ENCODE measurements at places on chromosomes 5 and 9.
A peak's percentile ranks its signal among the peaks of the same experiment; 100 is the strongest.

- DNase-seq = peak; percentile 68
Observed at GRCh38 chr9:10612641-10613398, at the start of gene PTPRD. PTPRD (minus strand) TSS chr9:10613002.

GRCh38 chr9:135204177-135204576 lies 116.7 kb downstream of the OLFM1 start:
- DNase-seq = no peak

DNA sequence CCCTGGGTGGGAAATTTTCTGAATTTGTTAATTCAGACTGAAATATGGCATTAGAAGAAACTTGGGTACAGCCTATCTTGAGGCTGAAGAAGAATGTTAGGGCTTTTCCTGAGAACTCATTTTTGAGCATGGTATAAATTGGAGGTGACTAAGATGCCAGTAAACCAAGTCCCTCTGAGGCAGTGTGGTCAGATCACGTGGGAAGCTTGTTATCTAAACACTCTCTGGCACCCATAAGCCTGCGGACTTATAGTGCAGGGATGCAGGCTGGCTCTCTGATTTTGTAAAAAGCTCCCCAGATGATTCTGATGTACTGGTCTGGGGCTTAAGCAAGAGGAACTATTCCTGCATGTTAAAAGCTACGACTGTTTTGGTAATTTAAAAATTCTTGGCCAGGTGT lies 34.3 kb downstream of the MTMR12 start:
- no peak for DNase-seq

DNA sequence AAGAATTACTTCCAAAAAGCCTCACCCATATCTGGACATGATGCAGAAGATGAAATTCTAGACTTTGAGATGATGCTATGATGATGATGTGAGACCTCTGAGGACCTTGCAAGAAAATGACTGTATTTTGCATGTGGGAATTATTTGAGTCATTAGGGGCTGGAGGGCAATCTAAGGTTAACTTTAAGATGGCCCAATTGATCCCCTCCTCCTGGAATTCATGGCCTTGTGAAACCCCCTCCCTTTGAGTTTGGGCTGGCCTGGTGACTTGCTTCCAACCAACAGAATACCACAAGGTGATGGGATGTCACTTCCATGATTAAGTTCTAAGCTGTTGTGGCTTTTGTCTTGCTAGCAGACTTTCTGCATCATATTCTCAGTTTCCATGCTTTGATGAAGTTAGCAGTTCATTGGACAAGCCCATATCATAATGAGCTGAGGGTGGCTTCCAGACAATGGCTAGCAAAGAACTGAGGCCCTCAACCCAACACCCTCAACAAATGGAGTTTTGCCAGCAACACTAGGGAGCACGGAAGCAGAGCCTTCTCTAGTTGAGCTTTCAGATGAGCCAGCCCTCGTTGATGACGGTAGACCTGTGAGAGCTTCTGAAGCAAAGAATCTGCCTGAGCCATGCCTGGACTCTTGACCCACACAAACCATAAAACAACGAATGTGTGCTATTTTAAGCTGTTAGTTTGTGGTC lies 7.4 kb upstream of the AMACR start:
- DNase-seq = no peak

DNA sequence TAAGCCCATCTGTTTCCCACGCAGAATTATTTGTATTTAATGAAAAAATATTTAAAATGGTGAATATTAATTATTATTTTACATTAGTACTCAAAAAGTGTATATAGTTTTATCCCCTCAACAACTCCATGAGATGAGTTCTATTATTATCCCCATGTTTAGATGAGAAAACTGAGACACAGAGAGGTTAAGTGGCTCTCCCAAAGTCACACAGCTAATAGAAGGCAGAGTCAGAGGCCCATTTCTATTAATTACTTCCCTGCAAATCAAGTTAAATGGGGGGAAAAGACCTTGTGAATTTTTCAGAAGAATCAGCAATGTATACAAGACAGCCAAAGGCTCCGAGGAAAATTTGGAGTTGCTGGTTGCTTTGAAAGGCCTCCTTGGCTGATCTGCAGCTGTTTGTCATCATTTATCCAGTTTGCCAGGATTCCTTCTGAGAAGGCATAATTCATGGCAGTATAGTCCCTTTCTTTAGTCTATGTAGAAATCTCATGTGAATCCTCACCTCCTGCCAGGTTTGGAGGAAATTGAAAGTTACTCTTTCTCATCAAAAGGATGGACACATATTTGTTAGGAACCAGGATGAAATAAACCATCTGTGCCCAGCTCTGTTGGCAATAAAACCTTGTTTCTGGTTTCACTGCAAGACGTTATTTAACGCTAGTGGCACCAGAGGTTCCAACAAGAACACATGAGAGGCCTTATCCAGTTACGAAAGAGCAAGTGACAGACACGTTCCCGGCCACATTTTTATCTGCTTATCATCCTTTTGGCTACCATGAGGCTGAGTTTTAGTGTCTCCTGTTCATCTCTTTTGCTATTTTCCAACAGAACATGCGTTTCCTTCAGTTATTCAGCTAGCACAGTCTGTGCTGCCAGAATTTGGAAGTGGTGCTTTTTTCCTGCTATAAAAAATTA lies 621 bp downstream of the FYB1 start:
- no peak for DNase-seq

- DNase-seq = no peak
Observed at GRCh38 chr5:111829701-111830100, 72.7 kb upstream of the NREP start.

- DNase-seq = peak; percentile 73
Observed at GRCh38 chr5:170571875-170572852, 68.3 kb downstream of the KCNIP1 start.

DNA sequence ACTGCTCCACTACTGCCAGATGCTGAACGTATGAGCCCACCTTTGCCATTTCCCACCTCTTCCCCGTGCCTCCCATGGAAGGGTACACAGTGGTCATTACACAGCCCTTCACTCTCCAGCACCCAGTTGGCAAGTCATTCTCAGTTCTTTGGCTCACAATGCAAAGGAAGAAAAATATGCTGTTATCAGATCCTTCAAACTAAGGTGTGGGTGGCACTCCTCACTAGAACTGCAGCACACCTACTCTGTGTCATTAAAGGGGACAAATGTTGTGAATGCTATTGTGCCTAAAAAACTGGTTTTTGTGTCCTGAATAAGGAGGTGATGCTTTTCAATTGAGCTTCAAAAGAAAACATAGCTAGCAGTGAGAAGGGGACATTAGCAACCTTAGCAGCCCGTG lies 183.1 kb upstream of the SNX2 start:
- DNase-seq = no peak

DNA sequence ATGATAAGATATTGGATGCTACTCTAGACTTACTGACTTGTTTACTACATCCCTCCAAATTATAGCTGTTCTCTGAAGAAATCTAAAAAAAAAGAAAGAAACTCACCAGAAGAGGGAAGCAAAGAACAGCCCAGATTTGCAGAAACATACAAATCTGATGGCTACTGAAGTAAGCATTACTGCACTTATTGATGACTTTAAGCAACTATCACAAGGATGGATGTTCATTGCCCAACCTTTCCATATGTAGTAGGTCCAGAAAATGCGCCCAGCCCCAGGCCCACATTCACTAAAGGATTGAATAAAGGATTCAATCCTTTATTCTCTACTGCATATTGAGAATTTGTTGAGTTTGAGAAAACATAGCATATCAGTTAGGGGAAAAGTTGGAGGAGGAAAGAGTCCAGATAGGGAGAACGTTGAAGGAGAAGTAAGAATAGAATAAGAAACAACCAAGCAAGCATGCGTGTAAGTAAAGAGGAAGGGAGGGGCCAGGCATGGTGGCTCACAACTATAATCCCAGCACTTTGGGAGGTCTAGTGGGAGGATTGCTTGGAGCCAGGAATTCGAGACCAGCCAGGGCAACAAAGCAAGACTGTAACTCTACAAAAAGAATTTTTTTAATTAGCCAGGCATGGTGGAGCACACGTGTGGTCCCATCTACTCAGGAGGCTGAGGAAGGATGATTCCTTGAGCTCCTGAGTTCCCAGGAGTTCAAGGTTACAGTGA lies 33.8 kb upstream of the DTWD2 start:
- DNase-seq = no peak

DNA sequence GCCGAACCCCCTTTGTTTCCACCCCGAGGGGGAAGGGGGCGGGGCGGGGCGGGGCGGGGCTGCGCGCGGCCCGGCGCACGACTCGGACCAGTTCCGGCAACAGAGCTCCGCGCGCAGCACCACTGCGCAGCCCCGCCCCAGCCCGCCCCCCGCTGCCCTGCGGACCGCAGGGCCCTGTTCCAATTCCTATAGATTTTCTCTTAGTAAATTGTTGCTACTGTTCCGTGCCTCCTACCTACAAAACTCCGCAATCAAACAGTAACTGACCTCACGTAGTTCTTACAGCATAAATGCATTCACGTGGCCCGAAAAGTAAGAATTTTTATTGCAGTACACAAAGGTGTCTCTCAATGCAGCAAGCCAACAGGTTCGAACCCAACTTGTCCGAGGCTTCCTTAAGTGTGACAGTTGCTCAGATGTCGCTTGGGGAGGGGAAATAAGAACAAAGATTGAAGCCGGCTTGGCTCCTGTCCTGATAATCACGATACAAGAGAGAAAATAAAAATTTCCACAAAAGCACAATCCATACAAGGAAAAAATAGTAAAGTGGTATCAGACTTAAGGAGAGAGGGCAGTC lies 1.2 kb upstream of the RNF38 start:
- peak; percentile 93 for DNase-seq

GRCh38 chr5:178310130-178310865 lies 77.7 kb upstream of the PHYKPL start:
- DNase-seq = no peak

DNA sequence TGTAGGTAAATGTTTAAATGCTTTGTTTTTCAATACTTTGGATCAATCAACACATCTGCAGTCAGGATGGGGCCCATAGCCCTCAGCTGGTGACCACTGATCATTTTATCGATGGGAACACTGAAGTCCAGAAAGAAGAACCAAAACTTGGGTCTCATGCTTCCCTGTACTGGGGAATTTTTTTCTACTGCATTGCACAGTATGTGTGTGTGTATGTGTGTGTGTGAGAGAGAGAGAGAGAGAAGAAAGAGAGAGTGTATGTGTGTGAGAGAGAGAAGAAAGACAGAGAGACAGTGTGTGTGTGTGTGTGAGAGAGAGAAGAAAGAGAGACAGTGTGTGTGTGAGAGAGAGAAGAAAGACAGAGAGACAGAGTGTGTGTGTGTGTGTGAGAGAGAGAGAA lies 202.9 kb upstream of the MSX2 start:
- DNase-seq = no peak

GRCh38 chr5:160504906-160505305 lies 83.3 kb downstream of the PTTG1 start:
- DNase-seq = no peak

DNA sequence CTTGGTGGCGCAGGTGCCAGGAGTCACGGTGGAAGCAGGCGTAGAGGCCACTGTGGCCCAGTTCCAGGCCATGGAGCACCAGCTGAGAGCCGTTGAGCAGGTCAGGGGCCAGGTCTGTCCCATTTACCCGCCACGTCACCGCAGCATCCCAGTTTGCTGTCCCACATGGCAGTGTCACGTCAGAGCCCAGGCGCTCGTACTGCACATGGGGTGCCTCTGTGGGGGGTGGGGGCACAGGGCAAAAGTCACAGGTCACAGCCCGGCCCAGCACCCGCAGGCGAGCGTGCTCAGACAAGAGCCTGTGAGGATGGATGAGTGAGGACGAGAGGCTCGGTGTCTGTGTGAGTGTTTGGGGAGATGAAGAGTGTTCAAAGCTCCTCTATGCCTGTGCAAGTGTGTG lies 24.9 kb downstream of the CNTFR start:
- DNase-seq = no peak

GRCh38 chr5:150256410-150257064 lies 33.0 kb downstream of the CAMK2A start:
- no peak for DNase-seq

GRCh38 chr9:120377268-120378159 lies 202.5 kb downstream of the CDK5RAP2 start:
- no peak for DNase-seq

Data from left forelimb (tissue), 1 donor.